ENCODE measurements at places on chromosomes 5 and 9. TPM values are rescaled to one million over a fixed set of nuclear protein-coding genes. Genes with fewer than 3 reads are reported as not detected.

DNA sequence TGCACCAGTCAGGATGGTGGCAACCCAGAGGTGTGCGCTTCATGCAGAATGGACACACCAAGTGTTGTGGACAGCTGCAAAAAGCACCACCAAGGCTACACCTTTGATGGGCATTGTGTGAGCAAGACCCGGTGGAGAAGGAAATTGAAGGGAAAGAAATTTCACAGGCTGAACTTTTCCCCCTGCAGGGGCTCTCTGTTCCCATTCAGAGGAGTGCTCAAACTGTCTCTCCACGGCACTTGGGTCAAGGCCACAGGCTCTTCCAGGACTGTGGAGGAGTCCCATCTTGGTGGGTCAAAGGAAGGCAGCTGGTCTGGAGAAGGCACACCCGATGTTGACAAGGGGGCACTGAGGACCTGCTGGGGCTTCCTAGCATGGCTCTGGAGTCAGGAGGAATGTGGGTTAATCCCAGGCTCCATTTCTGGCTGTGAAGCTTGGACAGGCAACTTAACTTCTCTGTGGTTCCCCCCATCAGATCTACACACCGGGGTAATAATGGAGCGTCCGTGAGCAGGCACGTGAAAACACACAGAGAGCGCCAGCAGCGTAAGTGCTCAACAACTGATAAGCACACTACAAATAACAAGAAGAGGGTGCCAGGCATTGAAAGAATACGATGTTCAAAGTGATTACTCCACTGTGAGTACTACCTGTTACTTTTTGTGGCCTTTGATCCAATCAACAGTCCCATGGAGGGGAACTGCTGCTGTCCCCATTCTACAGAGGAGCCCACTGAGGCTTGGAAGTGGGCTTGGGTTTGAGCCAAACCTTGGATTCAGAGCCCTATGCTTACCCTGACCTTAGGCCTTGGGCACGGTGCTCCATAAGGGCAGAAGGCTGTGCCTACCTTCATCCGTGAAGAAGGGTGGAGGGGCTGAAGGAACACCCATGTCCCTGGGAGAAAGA, 34.2 kb upstream of the TIFAB start:
- DNase-seq = no peak

- peak; percentile 81 for DNase-seq
These were observed 123.9 kb upstream of the HAPLN1 start for GRCh38 chr5:83844449-83845068.

GRCh38 chr5:24777392-24777791, 132.6 kb upstream of the CDH10 start:
- DNase-seq = no peak

GRCh38 chr5:36712706-36713105, 106.3 kb downstream of the SLC1A3 start:
- no peak for DNase-seq

- no peak for DNase-seq
These were observed 693.2 kb upstream of the CHD1 start for GRCh38 chr5:99621772-99622681.

DNA sequence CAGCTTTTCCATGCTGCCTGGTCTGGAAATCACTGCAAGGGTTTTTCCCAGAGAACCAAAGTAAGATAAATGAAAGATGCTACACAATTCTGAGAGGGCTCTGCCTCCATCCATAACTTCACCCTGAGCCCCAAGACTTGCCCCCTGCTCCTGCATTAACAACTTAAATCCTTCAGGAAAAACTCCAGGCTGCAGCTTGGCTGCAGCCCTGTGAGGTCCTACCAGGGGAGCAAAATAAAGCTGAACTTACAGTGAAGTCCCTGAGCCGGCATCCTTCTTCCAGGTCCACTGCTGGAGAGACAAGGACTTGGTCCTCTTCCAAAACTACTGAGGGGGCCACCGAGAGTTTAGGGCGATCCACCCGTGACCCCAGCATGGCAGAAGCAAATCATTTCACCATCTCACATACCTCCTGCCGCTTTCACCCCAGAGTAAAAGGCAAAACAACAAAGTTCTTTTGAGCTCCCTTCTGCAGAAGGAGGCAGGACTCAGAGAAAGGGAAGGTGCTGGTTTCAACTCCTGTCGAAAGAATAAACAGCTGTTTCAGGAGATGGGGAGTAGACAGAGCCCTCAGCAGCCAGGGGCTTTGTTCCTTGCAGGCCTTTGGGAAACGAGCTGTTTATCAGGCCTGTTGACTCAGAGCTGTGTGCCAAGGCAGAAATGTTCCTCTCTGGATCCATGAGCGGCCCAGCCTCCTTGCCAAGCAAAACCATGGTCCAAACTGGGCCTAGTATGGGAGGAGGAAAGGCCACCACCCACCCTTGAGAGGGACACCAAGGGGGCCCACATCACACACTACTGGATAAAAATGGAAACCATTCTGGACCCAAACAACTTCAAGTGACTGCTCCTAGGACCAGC, 20.6 kb downstream of the GGTA1 start:
- peak; percentile 28 for DNase-seq

GRCh38 chr5:81027481-81028058, 67.4 kb downstream of the RASGRF2 start:
- DNase-seq = no peak

DNA sequence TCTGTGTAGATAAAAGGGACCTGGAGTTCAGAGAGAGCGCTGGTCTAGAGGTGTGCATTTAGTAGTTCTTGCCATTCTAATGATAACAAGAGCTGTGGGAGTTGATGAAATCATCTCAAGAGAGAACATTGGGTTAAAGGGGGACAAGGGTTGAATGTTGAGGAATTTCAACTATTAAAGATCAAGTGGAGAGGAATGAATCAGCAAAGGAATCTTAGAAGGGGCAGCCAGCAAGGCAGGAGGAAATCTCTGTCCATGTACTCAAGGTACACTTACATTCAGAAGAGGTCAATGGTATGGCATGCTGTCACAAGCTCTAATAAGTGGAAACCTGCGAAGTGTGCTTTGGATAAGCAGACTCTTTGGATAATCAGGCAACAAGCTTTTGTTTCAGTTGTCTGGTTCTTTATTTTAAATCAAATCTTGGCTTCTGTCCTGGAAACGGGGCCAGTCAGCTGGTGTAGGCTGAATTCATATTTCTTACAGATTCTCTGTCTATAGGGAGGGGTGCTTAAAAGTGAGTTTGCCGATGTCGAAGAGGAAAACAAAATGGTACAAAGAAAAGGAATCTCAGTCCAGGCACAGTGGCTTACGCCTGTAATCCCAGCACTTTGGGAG, 320.5 kb upstream of the CD180 start:
- peak; percentile 53 for DNase-seq

DNA sequence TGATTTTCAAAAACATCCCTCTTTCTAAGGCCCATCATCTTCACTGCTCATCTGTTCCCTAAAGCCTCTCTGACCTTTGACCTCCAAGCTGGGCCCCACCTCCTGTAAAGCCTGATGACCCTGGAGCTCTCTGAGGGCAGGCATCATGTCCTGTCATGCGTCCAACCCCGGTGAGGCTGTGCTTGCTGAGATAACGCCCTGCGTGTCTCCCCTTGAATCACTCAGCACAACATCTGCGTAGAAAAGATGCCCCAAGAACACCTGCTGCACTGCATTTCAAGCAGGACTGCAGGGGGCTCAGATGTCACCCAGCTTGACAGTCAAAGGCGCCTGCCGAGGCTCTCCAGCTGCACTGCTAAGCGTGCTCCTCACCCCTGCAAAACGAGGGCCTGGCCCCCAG, 78.0 kb downstream of the OTULIN start:
- DNase-seq = no peak

DNA sequence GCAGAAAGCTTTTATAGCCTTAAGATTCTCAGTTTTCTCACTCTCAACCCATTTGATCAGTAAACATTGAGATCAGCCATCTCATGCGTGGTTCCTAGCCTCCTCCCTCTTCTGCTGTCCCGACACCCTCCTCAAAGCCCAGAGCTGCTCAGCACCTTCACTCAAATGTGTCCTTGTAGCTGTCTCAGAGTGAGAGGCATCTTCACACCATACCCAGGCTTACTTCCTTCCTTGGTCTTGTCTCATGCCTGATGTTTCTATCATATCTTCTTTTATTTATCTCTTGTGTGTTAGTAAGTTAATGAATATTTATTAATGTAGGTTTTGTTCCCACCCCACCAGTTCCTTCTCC, 72.4 kb upstream of the SNX2 start:
- DNase-seq = no peak

DNA sequence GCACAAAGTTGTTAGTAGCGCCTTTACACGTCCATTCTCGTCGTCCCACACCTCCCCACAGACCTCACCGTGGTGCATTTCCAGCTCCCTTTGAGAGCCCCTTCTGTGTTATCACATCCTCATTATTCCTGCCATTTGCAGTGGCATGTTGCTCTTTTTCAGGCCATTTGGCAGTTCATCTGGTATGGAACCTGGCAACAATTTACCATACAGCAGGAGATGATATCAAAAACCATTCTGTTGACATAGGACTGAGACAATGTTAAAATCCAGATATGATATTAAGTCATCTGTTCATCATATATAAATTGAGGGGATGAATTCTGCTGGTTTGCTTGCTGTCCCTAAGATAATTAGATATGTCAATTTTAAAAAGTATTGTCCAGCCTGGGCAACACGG, 83.0 kb downstream of the TMEM174 start:
- no peak for DNase-seq

GRCh38 chr9:136608348-136609159, 54.2 kb upstream of the EGFL7 start:
- no peak for DNase-seq

The SEMA5A gene
- total RNA-seq = 74.7 TPM

The SLC25A2 gene
- 0.64 TPM for total RNA-seq

The PCDHGA5 gene
- total RNA-seq = 1.9 TPM

The ADAMTSL1 gene
- total RNA-seq = 10.0 TPM

The DNM1 gene
- 36.1 TPM for total RNA-seq
